Amniotic stem cell (primary cell): ENCODE measurements at places on chromosomes 16 and 17.

- no peak for DNase-seq
Observed at GRCh38 chr17:42853004-42853403, 2.0 kb downstream of the AOC3 start.

- DNase-seq: no peak
Observed at GRCh38 chr17:56389356-56389755, 204.1 kb upstream of the NOG start.

DNA sequence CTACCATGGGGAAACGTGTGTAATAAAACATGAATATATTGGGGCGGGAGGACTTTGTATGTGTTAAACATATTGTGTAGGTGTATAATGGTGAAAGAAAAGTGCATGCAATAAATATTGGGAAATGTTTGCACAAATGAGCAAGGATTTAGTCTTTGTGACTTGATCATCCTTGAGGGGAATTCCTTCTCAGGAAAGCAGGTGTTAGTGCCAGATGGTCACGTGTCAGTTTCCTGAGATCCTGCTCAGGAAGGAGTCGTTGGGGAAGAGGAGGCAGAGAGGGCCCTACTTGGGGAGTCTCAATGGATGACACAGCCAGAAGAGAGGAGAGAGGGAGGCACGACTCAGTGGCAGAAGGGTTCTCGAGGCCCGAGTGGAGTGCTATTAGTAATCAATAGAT lies 53.2 kb downstream of the MSI2 start:
- no peak for DNase-seq

GRCh38 chr16:677316-678190 lies 2.1 kb downstream of the RHBDL1 start:
- DNase-seq: no peak

DNA sequence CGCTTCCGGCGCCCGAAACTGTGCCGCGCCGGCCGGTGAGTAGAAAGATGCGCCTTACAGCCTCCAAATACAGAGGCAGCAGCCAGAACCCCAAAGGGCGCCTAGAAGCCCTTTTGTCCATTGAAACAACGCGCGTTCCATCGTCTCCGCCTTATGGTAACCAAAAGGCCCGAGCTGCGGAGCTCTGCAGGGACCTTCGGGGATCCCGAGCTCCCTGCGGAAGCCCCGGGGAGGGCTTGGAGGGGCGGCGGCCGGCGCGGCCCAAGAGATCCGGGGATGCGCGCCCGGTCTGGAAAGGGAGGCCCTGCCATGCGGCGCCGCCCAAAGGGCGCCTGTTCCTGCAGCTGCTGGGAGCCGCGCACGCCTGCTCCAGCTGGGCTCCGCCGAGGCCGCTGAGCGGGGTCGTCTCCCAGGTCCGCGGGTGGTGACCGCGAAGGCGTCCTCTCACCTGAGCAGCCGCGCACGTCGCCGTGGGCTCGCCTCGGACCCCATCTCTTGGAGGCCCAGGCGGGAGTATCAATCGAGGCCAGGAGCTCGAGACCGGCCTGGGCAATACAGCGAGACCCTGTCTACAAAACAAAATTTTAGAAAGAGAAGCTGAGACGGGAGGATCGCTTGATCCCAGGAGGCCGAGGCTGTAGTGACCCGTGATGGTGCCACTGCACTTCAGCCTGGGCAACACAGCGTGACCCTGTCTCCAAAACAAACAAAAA lies 742 bp upstream of the FBXO31 start:
- DNase-seq: no peak
